Right lobe of liver (tissue), 6 donors: ENCODE measurements at places on chromosomes 5 and 9.

DNA sequence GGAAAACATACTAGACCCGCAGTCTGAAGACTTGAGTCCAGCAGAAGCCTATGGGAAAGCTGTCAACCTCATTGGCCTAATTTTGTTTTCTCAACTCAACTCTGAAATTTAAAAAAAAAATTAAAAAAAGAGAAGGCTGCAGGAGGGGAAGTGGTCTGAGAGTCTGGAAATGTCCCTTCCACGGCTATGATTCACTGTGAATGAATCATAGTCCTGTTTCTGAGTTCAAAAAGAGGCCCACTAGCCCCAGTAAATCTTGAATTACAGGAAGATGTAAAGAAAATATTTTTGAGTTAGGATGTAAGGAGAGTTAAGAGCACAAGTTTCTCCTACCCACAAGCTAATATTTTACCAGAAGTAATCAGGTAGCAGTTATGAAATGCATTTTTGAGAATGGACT lies 565.5 kb upstream of the DMAC1 start:
- DNase-seq = no peak

DNA sequence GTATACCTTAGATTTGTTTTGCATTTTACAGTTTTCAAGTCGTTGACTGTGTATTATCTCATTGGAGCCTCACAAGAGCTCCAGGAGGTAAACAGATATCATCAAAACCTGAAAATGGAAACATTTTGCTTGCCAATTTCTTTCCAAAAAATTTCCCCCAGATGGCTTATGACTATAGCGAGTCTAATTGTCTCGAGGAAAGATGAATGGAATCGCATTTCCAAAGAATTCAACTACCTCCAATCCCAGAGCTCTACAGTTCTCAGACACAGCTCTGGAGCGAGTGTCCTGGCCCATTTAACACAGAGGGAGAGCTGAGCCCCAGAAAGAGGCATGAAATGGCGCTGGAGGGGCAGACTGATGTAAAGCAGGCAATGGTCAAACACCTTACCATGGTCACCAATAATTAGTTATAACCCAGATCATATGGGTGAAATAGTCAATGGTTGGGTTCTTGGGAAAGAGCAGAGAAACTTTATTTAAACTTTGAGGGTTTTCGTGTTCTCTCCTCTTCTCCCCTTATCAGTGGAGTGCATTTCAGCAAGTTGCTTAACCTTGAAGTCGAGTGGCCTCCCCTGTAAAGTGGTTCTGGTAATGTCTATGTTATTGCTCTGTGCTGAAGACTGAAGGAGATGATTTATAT lies 168.2 kb downstream of the ZDHHC21 start:
- no peak for DNase-seq

DNA sequence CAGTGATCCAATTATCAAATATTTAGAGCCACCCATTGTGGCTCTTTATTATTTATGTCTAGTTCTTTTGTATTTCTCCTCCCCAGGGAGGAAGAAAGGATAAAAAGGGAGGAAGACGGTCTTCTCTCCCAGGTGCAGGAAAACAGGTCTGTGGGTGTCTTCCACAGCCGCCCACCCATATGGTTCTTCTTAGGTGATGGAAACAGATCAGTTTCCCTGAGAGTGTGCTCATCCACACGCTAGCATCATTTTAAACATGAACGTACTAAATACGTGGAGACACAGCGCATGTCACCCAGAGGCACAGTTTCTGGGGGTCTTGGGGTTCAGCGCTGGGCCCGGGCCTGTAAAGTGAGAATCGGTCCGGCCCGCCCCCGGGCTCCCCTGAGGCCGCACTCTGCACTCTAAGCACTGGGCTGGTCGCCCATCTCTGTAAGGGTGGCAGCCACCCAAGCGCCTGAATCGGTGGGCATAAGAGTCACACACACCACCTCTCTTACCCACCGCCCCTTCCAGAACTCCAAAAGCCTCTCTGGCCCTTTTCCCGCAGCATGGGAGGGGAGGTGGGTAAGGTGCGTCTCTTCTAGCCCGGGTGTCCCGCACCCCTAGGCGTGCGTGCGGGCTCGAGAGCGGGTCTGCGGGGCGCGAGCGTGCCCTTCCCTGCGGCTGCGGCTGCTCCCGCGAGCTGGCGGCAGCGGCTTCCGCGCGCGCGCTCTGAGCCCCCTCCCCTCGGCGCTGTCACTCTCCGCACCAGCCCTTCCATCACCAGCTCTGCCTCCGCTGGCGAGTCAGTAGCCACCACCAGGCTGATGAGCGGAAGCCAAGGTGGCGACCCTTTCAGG lies 1.3 kb downstream of the PTCH1 start:
- no peak for DNase-seq

DNA sequence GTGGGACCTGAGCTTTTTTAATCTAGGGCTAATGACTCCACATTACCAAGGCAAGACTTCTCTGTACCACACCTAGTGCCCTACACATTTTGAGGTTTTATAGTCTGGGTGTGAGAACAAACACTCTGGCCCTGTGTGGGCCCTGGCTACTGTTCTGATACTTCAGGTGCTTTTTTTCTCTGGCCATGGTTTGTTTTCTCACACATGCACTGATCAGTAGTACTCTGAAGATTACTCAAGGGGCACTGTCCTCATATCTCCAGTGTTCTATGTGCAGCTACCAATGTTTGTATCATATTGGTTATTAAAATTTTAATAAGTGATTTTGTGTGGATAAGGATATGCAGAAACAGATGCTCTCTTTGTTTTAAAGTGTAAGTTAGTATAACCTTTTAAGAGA lies 5.9 kb upstream of the C9orf40 start:
- DNase-seq = no peak

DNA sequence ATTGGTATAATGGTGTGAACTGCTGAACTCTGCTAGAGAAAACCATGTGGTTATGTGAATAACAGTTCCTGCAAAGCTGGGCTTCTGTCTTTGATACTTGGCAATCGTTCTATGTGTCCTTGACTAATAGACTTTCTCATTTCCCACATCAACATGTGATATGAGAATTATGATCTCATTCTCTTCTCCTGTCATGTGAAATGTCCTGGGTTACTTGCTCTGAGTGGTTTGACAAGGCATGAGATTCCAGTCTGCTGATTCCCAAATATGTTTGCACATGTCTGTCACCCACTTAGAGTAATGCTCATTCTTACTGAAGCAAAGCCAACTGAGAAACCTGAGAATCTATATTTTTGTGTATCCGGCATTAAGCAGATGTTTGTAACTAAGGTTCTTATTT lies 141.2 kb downstream of the PARP8 start:
- DNase-seq = no peak

- DNase-seq = no peak
Observed at GRCh38 chr5:82673057-82673809, 395.1 kb upstream of the RPS23 start.
